Activated CD4-positive, alpha-beta T cell treated with anti-CD3 and anti-CD28 coated beads for 1 hour (primary cell): ENCODE measurements at places on chromosomes 2 and 18.

GRCh38 chr2:1636791-1637415 lies 107.4 kb downstream of the PXDN start:
- DNase-seq = no peak

GRCh38 chr2:14634489-14635390 lies 2.2 kb downstream of the LRATD1 start:
- no peak for DNase-seq

- DNase-seq = no peak
Observed at GRCh38 chr18:44093253-44093652, 587.4 kb upstream of the SETBP1 start.

GRCh38 chr2:118264232-118264990 lies 176.1 kb downstream of the INSIG2 start:
- no peak for DNase-seq

DNA sequence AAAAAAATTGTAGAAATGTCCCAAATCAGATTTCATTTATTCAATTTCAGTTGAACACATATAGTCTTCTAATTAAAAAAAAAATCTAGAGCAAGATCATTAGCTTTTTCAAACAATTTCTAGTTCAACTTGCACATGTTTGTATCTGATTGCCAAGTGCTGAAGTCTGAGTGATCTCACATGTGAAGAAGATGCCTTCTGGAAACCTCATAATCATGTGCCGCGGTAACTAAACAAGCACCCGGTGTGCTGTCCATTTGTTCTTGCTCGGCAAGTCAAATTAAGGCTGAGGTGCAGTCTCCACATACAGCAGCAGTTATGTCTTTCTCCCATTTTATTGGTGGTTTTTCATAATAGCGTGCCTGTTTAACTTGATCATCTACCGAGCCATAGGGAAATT lies 18.7 kb downstream of the CABLES1 start:
- no peak for DNase-seq

DNA sequence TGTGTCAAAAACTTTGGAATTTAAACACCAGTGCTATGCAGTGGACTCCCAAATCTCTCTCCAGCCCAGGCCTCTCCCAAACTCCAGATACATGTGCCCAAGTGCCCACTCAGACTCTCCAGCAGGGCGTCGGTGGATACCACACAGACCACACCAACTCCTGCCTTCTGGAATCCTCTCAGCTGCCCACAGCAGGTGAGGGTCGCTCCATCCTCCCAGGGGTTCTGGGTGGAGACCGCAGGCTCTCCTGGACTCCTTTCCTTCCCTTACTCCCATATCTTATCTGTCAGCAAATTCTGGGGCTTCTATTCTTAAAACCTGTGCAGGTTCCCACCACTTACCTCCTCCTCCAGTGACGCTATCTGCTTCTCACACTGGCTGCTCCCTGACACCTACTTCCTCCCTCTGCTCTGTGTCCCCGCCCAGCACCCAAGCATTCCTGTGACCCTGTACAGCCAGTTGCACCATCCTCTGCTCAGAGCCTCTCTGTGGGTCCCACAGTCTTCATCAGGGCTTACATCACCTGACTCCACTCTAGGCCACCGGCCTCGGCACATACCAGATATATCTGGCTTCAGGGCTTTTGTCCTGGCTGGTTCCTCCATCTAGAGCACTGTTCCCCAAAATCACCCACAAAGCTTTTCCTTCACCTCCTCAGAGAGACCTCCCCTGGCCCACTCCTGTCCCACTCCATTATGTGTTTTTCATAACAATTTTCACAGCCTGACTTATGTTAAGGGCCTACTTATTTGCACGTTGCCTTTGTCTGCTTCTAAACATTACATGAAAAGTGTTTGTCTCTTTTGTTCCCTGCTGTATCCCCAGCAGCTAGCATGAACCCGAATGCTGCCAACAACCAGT lies 2.6 kb upstream of the IMP4 start:
- DNase-seq = no peak

DNA sequence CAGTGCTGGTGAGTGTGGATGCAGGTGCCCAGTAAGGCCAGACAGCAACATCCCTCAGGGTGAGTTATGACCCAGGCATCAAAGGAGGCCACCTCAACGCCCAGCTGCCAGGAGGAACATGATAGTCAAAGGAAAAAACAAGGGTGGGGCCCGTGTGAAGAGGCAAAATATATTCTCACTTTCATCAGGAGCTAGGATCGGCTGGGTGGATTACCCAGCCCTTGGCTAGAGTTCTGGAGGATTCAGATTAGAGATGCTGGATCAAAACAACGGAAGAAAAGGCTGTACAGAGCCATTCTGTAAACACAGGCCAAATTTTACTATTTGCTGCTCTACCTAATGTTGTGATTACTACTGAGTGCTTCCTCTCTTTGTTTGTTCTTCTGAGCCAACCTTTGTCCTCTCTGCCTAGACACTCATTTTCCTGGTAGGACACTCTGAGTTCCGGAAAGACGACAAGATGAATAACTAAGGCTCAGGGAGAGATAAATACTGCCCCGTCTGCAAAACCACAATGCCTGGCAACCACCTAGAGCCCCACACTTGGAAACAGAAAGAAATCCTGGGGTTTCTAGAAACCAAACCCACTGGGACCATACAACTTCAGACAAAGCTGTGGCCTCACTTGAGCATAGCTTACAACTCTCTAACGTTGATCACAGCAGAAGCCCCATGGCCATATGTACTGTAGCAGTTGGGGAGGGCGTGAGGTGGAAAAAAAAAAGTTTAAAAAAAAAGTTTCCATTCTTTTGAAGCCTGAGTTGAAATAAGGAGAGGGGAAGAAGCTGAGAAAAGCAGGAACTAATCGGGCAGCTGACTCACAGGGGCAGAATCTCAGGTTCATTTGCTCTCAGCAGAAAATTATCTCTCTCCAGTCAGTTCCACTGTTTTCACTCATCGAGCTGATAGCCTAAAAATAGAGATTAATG lies 17.8 kb upstream of the PMAIP1 start:
- no peak for DNase-seq

DNA sequence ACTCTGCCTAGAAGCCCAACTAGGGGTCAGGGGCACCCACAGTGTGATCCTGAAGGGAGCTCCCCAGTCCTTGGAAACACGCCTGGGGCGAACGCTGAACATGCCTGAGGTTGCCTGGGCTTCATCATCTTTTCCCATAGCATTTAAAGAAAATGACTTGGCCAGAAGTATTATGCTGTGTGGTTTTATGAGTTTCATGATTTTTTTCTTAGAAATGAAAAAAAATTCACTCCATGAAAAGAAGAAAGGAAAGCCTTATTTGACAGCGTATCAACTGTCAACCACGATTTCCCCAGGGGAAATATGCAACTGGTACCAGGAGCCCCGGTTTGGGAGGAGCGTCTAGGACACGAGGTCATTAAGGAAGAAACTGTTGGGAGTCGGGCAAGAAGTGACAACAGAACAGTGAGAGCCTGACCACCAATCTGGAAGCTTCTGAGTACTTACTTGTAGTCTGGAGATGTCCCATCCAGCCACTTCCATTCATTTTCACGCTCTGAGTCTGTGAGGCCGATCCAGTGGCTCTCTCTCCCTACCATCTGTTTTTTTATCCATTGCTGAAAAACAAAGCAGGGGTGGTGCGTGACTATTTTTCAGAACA lies 63.5 kb upstream of the THOC1 start:
- no peak for DNase-seq

DNA sequence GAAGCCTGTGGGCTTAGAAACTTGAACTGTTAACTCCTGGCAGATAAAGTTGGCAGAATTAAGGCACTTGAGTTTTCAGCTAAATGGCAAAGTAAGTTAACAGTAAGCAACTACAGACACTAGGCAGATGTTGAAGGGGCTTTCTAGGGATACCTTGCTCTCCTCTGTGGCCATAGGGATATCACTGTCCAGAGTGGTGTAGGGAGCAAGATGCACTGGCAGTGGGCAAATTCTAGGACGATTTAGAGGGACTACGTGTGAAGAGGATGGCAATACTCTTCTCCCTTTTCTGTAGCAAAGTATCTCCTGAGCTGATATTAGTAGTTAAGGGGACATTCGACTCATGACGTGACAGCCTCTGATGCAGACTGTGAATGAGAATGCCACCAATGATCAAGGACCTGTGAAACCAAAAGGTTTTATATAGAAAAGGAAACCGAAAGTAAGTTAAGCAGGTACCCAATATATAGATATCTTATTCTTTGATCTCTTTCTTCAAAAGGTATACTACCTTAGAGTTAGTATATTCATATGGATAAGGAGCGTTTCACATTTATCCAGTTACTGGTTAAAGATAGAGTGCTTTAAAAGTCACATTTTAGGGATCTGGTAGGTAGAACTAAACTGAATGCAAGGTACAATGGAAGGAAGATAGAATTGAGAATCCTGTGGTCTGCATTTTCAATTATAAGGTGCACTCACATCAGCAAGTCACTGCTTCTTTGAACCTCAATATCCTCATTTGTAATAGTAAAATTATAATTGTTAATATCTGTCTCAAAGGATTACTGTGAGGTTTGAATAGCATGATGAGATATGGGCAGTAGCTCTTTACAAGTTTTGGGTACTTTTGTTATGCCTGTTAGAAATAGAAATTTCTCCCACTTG lies 106.4 kb downstream of the KCNH7 start:
- DNase-seq = no peak

DNA sequence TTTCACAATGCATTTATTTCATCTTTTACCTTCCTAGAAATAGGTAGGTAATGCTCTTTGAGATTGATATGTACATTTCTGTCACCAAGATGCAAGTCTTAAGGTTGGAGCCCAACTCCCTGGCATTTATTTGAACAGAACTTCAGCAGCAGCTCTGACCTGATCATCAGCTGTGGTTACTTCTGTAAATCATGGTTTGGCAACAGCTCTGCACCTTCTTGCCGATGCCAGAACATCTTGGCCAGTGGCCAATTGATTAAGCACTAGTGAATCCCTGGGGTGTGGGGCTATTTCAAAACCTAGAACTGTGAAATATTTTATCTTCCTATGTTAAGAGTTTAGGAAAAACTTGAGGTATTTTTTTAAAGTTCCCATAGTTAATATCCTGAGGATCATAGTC lies 124.8 kb upstream of the NYAP2 start:
- DNase-seq = no peak

DNA sequence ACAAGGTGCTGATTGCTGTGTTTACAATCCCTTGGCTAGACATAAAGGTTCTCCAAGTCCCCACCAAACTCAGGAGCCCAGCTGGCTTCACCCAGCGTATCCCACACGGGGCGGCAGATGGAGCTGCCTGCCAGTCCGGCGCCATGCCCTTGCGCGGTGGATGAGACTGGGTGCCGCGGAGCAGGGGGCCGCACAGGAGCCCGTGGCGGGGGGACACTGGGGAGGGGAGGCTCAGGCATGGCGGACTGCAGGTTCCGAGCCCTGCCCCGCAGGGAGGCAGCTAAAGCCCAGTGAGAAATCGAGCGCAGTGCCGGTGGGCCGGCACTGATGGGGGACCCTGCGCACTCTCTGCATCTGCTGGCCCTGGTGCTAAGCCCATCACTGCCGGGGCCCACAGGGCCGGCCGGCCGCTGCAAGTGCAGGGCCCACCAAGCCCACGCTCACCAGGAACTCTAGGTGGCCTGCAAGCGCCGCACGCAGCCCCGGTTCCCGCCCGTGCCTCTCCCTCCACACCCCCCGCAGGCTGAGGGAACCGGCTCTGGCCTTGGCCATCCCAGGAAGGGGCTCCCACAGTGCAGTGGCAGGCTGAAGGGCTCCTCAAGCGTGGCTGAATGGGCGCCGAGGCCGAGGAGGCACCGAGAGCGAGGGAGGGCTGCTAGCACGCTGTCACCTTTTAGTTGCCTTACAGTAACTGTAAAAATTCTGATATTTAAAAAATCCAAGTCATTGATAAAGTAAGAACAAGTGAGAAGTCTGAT lies 930.0 kb upstream of the FSHR start:
- DNase-seq = no peak

- no peak for DNase-seq
Observed at GRCh38 chr18:53935803-53936202, 288.7 kb downstream of the MBD2 start.

- no peak for DNase-seq
Observed at GRCh38 chr2:108917526-108917925, 71.5 kb downstream of the EDAR start.

GRCh38 chr2:38265461-38265860 lies 111.6 kb downstream of the ATL2 start:
- DNase-seq = no peak

DNA sequence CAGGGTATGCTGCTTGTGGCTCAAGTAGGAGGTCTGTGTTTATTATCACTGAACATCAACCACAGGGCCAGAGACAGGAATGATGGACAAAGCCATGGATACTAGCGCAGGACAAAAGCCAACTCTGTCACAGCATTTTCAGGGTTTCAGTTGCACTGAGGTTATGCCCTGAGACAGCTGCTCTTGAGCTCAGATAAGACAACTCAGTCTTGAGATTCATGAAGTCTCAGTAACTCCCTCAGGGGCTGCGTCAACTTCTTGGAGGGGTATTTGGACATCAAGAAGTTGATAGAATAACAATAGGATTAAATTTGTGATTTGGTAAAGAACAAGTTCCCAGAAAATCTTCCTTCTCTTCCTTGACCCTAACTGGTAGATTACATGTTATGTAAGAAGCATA lies 287.0 kb upstream of the SLC14A2 start:
- DNase-seq = no peak
